NCI-H187 (cell line): ENCODE measurements at places on chromosomes 12 and 14.

DNA sequence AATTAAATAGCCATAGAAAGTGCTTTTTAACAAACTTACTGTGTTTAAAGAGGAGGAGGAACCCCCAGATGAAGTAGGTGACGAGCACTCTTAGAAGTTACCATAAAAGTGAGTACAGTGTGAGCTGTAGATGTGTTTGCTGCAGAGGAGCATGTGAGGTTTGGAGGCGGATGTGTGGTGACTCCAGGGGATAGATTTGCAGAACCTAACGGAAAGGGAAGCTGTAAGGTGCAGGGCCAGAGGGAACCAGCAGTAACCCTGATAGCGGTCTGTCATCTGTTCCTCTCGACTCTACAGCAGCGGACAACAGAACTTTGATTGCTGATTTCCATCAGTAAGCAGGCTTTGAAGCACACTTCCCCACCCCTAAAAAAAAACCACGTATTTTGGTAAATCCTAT lies 5.2 kb downstream of the CALM1 start:
- DNase-seq: no peak

GRCh38 chr12:2364631-2365051 lies 311.9 kb downstream of the CACNA1C start:
- no peak for DNase-seq

GRCh38 chr14:34568803-34569202 lies 29.3 kb upstream of the EAPP start:
- DNase-seq: no peak

DNA sequence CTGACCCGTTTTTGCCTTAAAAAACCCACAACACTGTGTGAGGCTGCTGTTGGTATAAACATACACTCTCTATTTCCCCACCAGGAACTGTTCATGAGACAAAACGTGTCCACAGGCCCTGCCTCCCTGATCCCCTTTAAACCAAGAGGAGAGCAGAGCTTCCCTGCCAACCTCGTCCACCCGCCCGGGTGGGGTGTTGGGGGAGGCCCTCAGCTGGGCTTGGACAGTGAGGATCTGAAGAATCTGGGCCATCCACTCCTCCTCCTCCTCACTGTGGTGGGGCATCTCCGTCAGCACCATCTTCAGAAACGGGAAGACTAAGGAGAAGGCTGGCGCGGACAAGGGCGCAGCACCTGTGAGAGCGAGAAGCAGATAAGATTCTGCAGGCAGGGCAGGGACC lies 36.8 kb downstream of the GCN1 start:
- DNase-seq: no peak

GRCh38 chr12:11085419-11085818 lies 6.7 kb downstream of the TAS2R43 start:
- DNase-seq: no peak

GRCh38 chr12:20592556-20592955 lies 102.6 kb upstream of the SLCO1C1 start:
- DNase-seq: no peak

DNA sequence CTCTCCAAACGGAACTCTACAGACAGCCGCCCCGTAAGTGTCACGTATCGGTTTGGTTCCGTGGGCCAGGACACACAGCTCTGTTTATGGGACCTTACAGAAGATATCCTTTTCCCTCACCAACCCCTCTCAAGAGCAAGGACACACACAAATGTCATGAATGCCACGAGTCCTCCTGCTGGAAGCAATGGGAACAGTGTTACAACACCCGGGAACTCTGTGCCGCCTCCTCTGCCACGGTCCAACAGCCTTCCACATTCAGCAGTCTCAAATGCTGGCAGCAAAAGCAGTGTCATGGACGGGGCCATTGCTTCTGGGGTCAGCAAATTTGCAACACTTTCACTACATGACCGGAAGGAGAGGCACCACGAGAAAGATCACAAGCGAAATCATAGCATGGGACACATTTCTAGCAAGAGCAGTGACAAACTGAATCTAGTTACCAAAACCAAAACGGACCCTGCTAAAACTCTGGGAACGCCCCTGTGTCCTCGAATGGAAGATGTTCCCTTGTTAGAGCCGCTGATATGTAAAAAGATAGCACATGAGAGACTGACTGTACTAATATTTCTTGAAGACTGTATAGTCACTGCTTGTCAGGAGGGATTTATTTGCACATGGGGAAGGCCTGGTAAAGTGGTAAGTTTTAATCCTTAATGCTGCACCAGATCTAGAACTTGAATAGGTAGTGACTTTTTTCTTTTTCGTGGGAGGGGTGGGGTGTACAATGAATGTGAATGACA lies 69.7 kb downstream of the WDR20 start:
- no peak for DNase-seq

GRCh38 chr14:68695326-68695768 lies 97.5 kb downstream of the ZFP36L1 start:
- no peak for DNase-seq

GRCh38 chr12:99926511-99927169 lies 58.1 kb downstream of the ANKS1B start:
- no peak for DNase-seq

DNA sequence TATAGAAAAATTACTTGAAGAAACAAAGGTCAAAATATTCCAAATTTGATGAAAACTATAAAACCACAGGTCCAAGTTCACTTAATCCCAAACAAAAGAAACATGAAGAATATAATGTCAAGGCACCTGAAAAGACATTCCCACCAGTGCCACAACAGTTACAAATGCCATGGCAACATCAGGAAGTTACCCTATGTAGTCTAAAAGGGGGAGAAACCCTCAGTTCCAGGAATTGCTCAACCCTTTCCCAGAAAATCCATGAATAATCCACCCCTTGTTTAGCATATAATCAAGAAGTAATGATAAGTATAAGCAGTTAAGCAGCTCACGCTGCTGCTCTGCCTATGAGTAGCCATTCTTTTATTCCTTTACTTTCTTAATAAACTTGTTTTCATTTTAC lies 3.8 kb upstream of the ACTR10 start:
- DNase-seq: no peak

DNA sequence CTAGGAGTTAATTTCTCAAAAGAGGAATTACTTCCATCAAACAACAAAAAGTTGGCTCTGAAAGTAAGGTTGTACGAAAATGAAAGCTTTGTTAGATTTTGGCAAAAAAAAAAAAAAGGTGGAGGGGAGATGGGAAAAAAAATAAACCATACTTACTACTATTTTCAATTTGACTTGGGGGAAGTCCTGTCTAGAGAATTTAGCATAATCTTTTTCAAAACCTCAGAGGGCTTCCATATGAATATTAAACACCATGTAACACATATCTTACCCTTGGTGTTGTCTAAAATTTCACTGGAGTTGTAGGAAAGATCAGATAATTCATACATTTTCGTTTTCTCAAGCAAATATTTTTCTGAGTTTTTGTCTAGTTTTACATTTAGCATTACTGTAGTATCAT lies 17.5 kb downstream of the GRIP1 start:
- no peak for DNase-seq

- DNase-seq: no peak
These were observed 121.9 kb downstream of the PIK3C2G start for GRCh38 chr12:18383203-18383602.

DNA sequence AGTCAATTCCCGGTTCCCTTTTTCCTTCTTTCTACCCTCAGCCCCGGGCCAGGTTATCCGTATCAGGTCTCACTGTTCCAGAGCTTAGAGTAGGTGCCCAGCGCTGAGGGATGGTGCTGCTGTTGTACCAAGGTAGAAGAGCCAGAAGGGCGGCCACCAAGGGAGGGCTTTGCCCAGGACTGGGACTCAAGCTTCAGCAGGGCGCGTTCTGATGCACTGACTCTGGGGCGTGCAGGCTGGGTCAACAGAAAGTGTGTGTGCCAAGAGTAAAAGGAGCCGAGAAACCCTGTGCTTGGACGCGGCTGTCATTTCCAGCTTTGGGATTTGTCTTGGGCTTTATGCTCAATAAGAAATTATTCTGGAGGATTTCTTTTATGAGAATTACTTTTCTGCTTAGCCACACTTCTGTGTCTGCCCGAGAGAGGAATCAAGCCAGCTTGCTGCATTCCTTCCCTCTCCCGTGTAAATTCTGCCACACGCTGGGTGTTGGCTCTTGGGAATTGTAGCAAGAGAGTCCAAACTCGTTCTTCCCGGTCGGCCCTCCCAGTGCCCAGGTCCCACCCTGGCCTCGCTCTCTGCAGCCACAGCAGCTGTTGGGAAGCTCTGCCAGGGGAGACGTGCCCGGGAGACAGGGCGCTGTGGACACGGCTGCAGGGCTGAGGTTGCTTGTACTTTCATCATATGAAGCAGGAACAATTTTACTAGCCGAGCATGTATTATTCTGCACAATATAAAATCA lies 98.0 kb downstream of the FBXL14 start:
- DNase-seq: no peak

DNA sequence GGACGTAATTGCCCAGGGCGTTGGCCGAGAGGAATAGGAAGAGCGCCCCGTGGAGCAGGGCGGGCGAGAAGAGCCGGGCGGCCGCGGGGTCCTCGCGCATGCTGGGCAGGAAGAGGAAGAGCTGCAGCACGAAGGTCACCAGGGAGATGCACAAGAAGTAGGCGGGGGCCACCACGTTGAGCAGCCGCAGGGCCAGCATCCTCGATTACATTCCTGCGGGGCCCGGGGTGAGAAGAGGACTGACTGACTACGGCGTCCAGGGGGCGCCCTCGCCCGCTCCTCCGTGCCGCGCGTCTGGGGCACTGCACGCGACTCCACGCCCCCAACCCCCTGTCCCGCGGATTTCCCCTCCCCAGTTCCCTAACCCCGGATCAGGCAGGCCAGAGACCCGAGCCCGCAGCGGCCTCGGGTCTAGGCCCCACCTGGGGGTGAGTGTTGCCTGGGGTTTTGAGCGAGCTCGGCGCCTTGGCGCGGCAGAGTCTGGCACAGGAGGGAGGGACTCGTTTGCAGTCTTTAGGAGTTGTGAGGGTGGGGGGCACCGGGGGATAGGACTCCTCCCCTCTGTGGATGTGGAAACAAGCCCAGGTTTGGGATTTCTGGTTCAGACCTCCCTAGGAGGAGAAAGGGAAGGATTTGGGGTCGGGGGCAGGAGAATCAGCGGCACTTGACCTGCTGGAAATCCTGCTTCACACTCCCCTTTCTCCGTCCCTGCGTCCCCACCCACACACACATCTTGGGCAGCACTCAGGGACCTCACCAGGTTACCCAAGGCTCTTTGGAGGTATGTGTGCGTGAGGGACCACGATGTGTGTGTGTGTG lies 1.8 kb downstream of the ZDHHC22 start:
- no peak for DNase-seq
